ENCODE measurements at places on chromosomes 7 and 10.

DNA sequence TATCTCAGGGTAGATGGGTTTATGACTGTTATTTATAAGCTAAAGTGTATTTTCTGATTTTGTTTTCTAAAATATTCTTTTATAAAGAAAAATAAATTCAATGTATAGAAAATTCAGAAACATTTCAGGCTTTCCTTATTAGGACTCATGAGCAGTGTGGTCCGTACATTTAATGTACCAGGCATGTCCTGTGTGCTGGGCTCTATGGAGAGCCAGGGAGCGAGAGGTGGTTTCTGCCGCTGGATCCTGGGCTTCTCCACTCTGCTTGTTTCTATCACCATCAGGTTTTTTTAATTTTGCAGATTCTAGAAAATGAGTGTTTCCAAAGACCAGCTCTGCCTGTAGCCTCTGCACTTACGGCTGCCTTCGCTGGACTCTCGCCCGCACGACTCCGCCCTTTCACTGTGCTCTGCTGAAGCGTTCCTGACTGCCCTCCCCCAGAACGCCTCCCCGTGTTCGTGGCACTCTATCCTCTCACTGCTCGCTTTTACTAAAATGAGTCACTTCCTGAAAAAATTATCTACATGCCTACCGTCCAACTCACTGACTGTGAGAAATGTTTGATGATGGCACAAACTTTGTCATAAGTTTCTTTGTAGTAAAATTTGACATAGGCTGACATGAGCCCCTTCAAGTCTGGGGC, 188.5 kb downstream of the ZMYND11 start:
- DNase-seq: peak; percentile 78

- no peak for DNase-seq
These were observed 7.9 kb downstream of the STMP1 start for GRCh38 chr7:135670179-135670578.

DNA sequence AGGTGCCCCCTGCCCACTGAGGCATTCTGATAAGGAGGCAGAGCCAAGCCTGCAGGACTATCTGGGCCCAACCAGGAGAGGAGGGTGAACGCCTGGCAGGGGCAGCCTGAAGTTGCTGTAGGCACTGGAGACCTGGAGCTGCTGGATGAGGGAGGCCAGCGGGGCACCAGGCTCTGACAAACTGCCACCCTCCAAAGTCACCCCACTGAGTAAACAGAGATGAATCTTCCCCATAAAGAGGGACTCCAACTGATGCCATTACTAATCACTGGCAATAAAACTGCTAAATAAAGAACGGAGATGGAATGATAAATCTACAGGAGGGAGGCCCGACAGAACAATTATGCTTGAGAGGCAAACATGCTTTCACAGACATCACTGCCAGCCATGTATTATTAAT, 44.2 kb downstream of the DRGX start:
- no peak for DNase-seq

- no peak for DNase-seq
These were observed 65.1 kb upstream of the PHF14 start for GRCh38 chr7:10908600-10908999.

DNA sequence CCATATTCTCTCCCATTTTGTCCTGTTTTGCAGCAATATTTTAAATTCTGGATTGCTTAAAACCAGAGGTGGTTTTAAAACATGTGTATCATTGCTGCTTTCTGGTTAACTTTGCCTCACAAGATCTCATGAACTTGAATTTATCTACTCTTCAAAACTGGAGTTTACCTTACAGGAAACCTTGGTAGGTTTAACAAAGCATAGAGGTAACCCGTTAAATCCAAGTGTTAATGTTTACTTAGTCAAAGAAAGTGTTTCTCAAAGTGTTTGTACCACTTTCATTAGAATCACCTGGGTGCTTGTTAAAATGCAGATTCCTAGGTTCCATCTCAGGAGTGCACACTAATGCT, 44.0 kb upstream of the VDAC2 start:
- DNase-seq: no peak

DNA sequence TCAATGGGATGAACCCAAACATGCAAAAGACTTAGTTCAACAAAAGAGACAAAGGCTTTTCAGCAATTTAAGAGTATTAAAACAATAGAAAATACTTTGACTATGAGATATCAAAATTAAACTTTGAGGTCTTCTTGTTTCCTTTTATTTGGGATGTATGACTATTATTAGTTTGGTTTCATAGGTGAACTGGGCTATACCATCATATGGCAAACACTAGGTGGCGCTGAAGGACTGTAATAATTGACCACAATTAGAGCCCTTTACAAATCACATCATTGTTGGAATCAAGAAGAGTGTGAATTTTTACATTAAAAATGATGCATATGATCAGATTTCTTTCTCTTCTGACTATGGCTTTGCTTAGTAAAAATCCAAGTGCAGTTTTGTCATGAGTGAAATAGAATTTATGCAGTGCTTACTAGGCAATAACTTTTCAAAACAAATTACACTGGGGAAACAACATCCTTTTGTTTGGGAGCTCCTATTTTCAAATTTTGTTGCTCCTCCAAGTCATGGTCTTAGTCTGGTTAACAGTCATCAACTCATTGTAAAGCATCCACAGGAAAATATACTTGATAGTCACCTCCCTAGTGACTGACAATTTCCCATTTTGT, 14.7 kb upstream of the NXPH1 start:
- peak; percentile 10 for DNase-seq

DNA sequence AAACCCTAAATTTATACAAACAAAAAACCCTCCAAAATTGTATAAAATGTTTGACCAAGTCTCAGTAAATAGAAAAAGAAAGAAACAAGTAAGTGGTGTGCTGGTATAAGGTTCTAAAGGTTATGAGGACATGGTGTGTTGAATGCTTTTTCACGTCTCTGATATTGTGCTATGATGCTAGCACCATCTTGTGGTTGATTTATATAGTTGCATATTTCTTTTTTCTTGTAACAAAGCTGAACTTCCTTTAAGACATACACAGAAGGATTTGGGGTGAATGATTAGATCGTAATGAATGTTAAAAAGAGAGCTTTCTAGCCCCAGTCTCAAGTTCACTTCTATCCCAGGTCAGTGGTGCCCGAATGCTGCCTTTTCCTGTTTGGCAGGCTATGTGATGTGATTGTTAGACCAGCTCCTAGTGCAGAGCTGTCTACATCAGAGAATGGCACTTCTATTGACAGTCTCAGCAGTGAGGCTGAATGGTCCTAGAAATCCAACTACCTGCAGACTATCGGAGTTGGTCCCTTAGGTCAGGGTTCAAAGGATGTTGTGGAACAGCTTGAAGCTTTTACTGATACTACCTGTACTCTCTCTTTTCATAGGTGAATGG, 25.0 kb downstream of the VTI1A start:
- DNase-seq: no peak

- no peak for DNase-seq
These were observed 35.1 kb upstream of the NPVF start for GRCh38 chr7:25263337-25263736.

- DNase-seq: no peak
These were observed 28.0 kb upstream of the COMTD1 start for GRCh38 chr10:75263806-75264205.

GRCh38 chr10:123394382-123394781, 240.2 kb downstream of the BUB3 start:
- DNase-seq: no peak

DNA sequence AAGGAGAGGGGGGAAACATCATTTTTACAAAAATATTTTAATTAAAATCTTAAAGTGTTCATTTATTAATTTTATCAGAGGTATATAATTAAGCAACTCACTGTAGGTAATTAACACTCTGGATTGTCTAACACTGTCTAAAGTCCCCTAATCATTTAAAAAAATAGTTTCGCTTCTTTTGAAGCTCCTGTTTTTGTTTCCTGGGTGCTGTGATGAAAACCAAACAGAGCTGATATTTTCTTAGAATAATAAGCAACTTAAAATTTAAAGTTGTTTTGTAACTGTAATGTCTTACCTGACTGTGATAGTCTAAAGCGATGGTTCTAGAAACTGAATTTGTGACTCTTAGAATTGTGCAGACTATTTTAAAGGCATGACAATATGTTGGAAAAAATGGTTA, 961.0 kb downstream of the GATA3 start:
- no peak for DNase-seq

All from smooth muscle cell of the brain vasculature (primary cell).